GDM1 (cell line): ENCODE measurements at places on chromosomes 11 and 22.

DNA sequence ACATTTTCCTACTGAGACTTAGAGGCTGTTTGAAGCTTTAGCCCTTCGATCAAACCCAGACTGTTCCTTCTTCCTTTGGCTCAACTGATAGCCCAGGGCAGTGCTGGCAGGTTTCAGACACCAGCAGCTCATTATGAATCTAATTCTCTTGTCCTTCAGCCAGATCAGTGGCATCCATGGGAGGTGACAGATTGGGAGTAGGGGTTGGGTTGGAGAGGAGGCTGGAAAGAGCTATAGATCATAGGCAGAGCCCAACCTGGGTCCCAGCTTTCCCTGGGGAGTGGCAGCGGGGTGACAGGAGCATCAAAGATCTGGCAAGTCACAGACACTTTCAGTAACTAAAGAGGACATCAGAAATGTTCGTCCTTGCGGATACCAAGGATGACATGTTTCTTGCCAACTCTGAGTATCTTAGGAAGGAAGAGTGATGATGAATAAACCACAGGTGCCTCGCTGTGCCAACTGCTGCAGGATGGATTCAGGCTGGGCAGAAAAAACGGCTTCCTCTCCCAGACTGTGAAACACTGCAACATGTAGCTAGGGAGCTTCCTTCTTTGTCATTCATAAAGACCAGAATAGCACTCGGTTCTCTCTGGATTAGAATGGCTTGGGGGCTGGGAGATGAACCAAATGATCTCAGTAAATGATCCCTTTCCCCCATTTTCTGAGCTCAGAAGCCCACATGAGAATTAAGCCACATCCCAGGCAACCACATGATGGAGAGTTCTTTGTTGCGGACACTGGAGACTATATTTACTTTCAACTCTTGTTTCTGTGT, 19.1 kb downstream of the ABCC8 start:
- DNase-seq: peak; percentile 69

DNA sequence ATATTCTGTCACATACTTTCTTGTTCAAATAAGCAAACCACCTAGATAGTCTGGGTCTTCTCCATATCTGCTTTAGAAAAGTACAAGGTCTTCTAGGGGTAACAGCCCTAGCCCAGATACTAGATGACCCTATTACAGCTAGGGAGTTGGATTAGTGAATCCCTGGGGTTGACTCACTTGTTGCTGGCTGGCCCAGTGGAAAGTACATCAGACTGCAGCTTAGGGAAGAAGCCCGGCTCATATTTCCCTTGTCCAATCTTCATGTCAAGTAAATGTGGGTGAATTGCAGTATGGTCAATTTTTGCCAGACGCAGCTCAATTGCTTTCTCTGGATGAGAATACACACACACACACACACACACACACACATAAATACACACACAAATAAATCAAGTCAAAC, 79.1 kb upstream of the SCUBE2 start:
- no peak for DNase-seq

- no peak for DNase-seq
Observed at GRCh38 chr11:17865765-17866428, 131.3 kb downstream of the KCNC1 start.

GRCh38 chr11:88433536-88434230, 96.1 kb upstream of the CTSC start:
- DNase-seq: no peak

- no peak for DNase-seq
Observed at GRCh38 chr11:85795712-85796487, 15.0 kb downstream of the SYTL2 start.

DNA sequence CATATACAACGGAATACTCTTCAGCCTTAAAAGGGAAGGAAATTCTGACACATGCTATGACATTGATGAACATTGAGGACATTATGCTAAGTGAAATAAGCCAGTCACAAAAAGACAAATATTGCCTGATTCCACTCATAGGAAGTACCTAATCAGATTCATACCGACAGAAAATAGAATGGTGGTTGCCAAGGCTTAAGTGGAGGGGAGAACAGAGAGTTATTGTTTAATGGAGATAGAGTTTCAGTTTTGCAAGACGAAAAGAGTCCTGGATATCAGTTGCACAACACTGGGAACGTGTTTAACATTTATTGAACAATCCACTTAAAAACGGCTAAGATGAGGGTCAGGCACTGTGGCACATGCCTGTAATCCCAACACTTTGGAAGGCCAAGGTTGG, 45.6 kb upstream of the HIPK3 start:
- DNase-seq: no peak

DNA sequence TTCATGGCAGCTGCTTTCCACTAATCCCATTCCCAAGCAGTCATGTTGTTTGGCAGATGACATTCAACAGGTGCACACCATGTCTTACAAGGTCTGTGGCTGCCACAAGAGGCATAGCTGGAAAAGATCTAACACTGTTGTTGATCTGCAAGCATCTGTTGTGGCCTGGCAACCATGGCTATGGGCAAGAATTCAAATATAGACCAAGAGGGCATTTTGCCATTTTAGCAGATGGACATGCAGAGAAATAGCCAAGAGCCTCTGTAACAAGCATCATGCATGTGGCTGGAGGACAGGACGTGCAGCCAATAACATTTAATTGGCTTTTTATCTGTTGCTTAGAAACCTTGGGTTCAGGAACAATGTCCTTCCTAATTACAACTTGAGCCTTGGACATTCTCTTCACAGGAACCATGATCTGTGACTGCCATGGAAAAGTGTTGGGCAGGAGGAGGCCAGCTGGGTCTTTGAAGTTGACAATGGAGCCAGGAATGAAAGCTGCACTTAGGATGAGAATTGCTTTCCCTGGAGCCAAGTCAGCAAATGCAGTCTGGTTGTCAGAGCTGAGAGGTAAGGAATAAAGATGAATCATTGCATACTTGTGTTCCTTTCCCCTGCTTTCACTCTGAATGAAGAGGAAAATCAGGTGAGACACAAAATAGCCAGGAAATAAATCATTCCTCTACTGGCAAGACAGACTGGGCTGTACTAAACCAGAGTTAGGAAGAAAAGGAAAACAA, 113.6 kb upstream of the ANO5 start:
- no peak for DNase-seq

GRCh38 chr11:47538741-47539565, 14.0 kb downstream of the CELF1 start:
- DNase-seq: no peak

GRCh38 chr11:19929655-19930054, 217.0 kb downstream of the NAV2 start:
- no peak for DNase-seq

DNA sequence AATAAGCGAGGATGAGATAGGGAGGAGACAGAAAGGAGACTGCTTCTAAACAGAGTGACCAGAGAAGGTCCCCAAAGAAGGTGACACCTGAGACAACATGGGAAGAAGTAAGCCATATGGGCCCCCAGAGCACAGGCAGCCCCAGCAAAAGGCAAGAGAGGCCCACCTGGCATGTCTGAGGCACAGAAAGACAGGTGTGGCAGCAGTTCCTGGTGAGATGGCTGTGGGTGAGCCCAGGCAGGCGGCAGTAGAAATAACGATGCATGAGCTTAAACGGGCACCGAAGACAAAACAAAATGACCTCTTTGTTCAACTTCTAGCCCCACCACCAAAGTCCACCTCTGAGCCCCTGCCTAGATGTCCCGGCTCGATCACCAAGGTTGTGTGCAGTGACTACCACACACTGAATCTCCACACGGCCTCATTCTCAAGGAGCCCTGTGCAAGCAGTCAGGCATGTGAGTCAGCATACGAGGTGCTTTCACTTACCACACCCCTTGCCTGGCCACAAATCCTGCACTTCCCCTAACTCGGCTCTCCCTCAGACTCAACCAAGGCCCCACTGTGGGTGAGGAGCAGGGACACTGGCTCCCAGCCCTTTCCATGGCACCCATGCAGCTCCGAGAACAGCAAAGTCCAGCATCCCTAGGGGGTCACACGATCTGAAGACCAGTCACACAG, 77.6 kb downstream of the PACSIN2 start:
- peak; percentile 68 for DNase-seq

- no peak for DNase-seq
Observed at GRCh38 chr11:19691815-19692500, 20.7 kb upstream of the NAV2 start.

DNA sequence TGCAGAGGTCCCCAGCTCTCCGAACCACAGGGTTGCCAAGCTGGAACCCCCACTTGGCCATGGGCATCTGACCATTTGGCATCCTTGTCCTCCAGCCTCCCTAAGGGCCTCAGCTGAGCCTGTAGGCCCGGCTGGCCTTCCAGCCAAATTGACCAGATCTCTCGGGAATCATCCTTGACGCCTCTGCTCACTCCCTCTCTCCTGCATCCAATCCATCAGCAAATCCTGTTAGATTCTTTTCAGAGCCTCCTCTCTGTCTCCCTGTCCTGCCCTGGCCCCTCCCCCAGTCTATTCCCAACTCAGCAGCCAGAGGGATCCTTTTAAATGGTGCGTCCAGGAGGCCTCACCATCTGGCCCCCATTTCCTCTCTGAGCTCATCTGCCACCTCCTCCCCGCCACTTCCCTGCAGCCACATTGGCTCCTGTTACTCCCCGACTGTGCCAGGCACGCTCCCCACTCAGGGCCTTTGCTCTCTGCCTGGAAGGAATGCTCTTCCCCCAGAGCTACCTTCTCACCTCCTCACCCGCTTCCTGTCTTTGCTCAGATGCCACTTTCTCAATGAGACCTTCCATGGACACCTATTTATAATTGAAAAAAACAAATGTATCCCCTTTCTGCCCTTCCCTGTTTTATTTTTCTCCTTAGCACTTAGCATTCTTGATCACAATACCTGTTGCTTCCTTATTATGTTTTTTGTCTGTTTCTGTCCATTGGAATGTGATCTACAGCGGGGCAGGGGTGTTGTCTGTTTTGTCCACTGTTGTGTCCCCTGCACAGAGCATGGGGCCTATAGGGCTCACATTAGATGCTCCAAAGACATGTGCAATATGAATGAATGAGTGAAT, 78.1 kb downstream of the NFAM1 start:
- DNase-seq: peak; percentile 33

GRCh38 chr11:109973486-109973885, 119.7 kb upstream of the ZC3H12C start:
- DNase-seq: no peak

- DNase-seq: no peak
Observed at GRCh38 chr11:35994421-35994820, 50.6 kb downstream of the LDLRAD3 start.

DNA sequence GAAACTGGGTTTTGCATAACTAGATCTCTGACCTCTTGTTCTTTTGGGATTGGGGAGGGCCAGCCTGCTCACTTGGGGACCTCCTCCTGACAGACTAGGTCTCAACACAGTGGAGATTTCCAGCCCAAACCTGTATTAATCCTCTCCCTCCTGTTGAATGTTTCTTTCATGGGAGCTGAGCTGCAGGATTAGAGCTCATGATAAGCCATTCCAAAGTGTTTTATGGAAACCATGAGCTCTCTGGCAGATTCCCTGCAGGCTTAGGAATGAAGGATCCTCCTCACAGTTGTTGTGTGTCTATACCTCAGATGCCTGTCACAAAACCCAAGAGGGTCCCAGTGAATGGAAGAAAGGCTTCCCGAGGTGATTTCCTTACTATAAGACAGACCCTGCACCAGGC, 248.4 kb upstream of the B3GAT1 start:
- DNase-seq: no peak

- no peak for DNase-seq
Observed at GRCh38 chr11:27061461-27061821, 20.8 kb downstream of the BBOX1 start.

DNA sequence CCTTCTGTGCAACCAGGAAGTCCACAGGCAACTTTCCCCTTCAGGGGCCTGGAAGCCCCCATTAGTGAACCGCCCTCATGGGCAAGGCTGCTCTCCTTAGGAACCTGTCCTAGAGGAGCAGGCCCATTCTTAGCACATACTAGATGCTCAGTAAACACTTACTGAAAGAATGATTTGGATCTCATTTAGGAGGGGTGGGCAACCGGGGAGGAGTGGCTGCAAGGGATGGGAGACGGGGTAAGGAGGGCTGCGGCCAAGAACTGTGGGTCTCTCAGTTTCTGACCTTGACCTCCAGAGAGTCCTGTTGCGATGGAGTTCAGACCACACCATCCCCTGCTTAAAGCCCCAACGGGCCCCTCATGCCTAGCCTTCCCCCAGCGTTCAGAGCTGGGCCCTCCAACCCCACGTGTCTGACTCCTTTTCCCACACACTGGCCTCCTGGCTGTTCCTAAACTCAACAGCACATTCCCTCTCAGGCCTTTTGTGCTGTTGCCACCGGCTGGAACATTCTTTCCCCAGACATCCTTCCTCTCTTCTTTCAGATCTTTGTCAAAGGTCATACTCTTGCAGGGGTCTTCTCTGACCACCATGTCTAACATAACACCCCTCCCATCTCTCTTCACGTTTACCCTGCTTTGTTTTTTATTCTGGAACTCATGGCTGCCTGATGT, 20.7 kb upstream of the PICK1 start:
- DNase-seq: no peak

GRCh38 chr11:70740488-70740851, 342.1 kb downstream of the CTTN start:
- DNase-seq: no peak

GRCh38 chr11:19982774-19983495, 177.3 kb downstream of the DBX1 start:
- no peak for DNase-seq

- DNase-seq: no peak
Observed at GRCh38 chr11:106763501-106763900, 254.8 kb downstream of the GUCY1A2 start.

GRCh38 chr11:75714211-75714610, 3.4 kb upstream of the MOGAT2 start:
- no peak for DNase-seq

- no peak for DNase-seq
Observed at GRCh38 chr11:96267001-96267495, 75.9 kb downstream of the MAML2 start.

DNA sequence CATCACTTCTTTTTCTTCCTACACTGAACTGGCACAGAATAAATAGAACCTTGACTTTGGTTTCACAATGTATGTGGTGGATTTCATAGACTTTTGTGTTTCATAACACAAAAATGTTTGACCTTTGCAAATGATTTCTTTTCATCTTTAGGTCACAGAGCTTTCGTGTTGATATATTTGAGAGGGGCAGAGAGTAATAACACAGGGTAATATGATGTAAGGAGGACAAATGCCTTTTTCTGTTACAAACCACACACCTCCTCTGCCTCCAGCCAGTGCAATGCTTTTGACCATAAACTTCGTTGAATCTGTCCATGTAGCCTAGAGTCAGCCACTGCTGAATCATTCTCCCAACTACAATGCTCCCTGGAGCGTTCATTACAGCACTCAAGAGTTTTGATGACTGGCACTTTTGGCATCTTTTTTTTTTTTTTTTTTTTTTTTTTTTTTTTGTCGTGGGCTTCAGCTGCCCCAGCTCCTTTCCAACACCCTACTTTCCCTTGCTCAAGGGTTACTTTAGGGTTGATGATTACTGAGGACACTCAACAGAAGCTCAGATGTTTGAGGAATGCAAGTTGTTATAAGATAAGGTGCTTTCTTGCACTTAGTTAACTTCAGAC, 11.4 kb upstream of the CAT start:
- DNase-seq: peak; percentile 30

GRCh38 chr11:11416917-11417316, 63.9 kb upstream of the CSNK2A3 start:
- peak; percentile 80 for DNase-seq

GRCh38 chr11:113841691-113842090, 33.7 kb downstream of the USP28 start:
- DNase-seq: no peak

- no peak for DNase-seq
Observed at GRCh38 chr11:45087900-45088160, 58.6 kb upstream of the PRDM11 start.
